Activated T-cell treated with anti-CD3 and anti-CD28 coated beads, Interleukin-2, amount 50 U/mL, for 48 hours (primary cell): ENCODE measurements at places on chromosomes 16 and 17.
A peak's percentile ranks its signal among the peaks of the same experiment; 100 is the strongest.

DNA sequence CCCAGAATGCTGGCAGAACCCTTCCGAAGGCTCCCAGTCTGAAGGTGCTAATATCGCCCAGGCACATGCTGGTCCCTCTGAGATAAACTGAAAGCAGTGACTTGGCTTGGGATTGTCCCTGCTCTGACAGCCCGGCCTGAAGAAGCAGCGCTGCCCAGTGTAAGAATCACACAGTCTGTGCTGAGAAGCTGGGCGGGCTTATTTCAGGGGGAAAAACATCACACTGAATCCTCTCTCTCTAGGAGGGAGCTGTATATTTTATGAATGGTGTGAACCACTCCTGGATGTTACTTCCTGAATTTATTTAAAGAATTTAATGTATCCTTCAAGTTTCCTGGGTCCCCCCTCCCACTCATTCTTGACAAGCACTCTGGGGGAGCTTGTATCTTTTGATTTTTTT is 36.3 kb downstream of the GAS7 start:
- DNase-seq, result no peak

DNA sequence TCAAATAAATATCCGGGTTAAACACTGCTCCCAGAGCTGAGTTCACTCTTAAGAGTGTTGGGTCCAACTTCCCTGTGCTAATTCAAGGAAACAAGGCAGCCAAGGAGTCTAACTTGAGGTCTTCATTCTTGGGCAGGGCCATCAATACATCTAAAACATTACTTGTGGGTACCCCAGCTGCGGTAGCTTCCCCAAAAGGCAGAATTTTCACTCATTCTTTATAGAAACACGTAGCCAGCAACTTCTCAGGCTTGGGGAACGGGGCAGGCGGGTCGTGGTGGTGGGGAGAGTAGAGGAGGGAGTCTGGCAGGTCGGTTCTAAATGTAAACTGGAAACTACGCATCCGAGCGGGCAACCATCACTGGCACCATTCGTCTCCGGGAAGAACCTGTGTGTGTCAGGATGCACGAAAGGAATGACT is 666 bp upstream of the METTL9 start:
- DNase-seq, result no peak

DNA sequence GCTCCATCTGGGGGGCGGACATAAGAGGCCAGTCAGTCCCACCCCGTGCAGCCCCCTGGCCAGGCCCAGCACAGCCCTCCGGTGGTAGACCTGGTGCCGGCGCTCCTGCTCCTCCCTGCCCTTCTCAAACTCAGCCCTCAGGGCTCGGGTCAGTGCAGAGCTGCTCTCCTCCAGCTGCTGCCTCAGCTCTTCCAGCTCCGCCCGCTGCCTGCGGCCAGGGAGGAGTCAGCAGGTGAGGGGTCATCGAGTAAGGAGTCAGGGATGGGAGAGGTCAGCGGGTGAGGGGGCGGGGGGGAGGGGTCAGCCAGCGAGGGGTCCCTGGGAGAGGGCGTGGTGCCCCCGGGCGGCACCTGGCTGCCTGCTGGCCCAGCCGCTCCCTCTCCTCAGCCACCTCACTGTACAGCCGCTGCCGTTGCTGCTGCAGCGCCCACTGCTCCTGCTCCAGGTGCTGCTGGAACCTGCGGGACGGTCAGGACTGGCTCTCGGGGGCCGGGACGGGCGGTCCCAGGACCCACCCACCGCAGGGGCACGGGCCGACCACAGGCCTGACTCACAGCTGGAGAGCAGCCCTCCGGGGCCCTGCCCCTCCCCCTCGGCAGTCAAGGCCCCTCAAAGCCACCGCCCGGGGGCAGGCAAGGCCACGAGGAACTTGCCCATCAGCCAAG is 26.5 kb upstream of the AATK start:
- DNase-seq, result no peak

DNA sequence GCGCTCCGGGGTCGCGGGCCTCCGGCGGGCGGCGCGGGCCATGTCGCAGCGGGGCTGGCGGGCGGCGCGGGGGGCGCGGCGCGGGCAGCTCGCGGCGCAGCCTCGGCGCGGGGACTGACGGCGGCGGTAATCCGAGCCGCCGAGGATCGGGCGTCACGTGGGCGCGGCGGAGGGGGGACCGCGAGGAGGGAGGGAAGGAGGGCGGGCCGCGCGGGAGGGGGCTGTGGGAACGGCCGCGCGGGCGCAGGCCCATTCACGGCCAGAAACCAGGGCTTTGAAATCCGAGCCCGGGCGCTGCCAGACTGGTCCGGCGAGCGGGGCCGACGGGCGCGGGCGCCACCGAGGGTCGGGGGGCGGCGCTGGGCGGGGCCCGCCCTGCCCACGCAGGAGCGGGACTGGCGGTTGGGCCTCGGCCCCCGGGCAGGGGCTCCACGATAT is at the start of gene MTSS2:
Gene MTSS2, minus strand, starts transcription at position 116 of the 438 bp plus-strand sequence. CDS start 262 bp downstream, outside the sequence.
- DNase-seq, result peak; percentile 41

GRCh38 chr16:46519063-46519462 is 102.1 kb downstream of the SHCBP1 start:
- DNase-seq, result no peak

DNA sequence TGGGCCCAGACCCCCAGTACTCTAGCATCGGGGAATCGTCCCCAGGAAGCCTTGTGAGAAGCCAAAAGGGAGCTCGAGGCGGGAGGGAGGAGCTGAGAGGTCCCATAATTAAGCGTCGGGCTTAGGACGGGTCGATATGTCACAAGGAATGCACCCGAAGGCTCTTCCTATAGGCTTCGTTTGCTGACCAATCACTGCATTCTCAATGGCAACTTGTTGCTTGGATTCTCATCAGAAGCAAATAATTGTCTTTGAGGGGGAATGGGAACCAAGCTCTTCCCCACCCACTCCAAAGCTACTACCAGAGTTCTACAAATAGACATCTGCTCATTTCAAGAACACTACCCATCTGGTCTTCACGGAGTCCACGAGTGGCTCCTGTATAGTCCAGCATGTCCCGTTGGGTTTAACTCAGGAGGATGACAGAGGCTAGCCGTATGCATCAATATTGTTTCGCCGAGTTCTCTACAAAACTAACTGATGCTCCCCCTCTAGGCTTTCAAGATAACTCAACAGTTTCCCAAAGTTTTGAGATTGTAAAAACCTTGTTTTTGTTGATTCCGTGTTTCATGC is 628 bp upstream of the BLMH start:
- DNase-seq, result no peak

DNA sequence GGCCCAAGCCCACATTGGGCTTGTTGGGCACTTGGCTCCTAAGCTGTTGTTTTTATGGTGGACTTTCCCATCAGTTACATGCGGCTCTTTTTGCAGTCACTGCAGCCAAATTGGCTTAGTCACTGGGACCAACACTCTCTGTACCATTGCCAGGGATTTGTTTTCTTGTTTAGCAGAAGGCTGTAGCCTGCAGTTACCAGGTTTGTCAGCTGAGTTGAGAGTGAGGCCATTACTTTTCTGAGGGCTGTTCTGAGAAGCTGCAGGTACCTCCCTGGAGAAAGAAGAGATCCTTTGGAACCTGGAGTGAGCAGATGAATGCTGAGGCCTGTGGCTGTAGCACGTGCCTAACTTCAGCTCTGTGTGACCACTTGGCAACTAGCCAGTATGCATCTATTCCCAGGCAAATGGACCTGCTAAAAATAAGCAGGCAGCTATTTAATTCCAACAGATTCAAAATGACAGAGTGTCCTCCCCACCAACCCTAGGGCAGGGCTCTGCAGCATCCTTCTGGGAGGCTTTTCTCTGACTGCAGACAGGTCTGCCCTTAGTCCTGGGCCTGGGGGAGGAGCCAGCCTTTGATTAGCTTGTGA is 12.9 kb downstream of the AKAP1 start:
- no peak for DNase-seq

- no peak for DNase-seq
Measured at GRCh38 chr16:28282045-28282444, 10.3 kb upstream of the SBK1 start.

GRCh38 chr16:49491771-49492761 is 118.5 kb downstream of the C16orf78 start:
- peak; percentile 66 for DNase-seq

GRCh38 chr17:38789185-38789584 is 10.2 kb downstream of the PIP4K2B start:
- no peak for DNase-seq

GRCh38 chr16:85767531-85767930 is 16.6 kb upstream of the C16orf74 start:
- no peak for DNase-seq

GRCh38 chr16:86587487-86587886 is 9.1 kb downstream of the FOXL1 start:
- DNase-seq, result no peak

DNA sequence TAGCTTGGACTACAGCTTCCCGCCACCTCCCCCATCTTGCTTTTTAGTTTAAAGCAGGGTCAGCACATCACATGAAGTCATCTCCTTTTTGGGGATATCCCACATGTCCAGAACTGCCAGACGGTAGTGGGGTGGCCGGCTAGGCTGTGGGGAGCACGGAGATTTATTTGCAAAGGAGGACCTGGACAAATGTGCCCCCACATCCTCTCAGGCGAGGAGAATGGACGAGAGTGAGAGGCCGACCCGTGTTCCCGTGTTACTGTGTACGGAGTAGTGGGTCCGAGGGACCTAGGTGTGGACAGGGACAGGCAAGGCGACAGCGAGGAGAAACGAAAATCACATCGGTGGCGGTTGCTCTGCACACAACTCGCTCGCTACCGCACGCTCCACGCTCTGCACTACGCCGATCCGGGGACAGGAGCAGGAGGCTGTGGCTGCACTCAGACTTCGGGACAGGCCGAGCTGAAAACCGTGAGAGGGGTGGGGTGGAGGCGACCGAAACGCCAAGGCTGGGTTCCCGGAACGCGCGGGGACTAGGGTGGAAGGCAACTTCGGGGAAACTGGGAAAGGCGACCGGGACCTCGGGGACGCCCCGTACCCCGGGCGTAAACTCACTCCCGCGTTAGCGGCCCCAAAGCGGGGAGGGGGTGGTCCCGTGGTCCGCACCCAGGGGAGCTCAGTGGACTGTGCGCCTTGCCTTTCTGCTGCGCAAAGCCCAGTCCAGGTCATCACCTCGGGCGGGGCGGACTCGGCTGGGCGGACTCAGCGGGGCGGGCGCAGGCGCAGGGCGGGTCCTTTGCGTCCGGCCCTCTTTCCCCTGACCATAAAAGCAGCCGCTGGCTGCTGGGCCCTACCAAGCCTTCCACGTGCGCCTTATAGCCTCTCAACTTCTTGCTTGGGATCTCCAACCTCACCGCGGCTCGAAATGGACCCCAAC is at the start of gene MT1A:
Gene MT1A, plus strand, starts transcription at position 853 of the 937 bp plus-strand sequence. Its CDS starts 73 bp downstream, at position 926.
- peak; percentile 45 for DNase-seq

- DNase-seq, result no peak
Measured at GRCh38 chr17:80129006-80129565, 17.8 kb downstream of the EIF4A3 start.

DNA sequence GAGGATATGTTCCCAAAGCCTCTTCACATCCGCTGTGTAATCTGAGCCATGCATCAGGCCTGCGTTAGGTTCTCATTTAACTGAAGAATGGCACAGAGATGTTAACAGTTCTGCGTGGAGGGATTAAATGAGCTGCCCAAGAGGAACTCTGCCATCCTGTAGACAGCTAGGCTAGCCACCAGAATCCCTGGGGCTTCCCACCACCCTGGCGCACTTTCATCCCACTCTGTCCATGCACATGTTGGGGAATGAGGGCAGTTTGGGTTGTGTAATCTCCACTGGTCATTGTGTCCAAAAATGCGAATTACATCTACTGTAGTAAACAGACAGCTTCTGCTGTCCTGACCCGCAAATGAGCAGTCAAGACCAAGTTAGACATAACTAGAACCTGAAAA is 1.0 kb upstream of the GLG1 start:
- no peak for DNase-seq

DNA sequence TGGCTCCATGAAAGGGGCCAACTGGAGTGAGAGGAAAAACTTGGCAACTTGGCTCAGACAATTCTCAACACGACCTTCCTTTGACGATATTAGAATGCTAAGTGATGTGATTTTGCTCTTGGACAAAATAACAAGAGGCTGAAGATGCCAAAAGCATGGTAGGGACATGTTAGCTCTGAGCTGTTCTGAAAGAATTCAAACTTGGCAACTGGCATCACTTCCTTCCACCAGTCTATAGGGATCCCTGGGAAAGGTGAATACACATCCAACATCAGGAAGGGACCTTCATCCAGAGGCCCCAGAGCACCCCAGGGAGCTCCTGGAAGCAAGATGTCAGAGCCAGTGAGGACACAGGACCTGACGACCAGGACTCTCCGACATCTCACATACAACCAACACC is 4.3 kb downstream of the KRT37 start:
- no peak for DNase-seq

GRCh38 chr16:3099395-3099731 is 269 bp upstream of the ZSCAN10 start:
- DNase-seq, result no peak

GRCh38 chr17:75779987-75780889 is 4.4 kb upstream of the UNK start:
- DNase-seq, result no peak

GRCh38 chr17:16480995-16481394 is 11.0 kb downstream of the LRRC75A start:
- no peak for DNase-seq

GRCh38 chr16:21613361-21613760 is 14.0 kb downstream of the METTL9 start:
- DNase-seq, result no peak

DNA sequence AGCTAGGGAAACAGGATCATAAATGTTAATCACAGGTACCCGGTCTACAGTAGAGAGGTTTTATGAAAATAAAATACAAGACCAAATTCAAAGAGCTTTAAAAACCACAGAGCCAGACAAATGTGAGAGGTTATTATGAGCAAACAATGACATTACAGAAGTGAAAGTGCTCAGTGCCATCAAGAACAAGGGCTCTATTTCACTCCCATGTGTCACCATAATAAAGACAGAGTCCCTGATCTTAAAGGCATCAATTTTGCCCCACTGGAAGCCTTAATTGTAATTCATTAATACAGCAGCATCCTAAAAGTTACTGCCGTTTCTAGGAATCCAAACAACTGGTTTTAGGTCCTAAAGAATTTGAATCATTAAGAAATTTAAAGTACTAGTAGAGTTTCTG is 43.7 kb upstream of the CDRT4 start:
- no peak for DNase-seq

DNA sequence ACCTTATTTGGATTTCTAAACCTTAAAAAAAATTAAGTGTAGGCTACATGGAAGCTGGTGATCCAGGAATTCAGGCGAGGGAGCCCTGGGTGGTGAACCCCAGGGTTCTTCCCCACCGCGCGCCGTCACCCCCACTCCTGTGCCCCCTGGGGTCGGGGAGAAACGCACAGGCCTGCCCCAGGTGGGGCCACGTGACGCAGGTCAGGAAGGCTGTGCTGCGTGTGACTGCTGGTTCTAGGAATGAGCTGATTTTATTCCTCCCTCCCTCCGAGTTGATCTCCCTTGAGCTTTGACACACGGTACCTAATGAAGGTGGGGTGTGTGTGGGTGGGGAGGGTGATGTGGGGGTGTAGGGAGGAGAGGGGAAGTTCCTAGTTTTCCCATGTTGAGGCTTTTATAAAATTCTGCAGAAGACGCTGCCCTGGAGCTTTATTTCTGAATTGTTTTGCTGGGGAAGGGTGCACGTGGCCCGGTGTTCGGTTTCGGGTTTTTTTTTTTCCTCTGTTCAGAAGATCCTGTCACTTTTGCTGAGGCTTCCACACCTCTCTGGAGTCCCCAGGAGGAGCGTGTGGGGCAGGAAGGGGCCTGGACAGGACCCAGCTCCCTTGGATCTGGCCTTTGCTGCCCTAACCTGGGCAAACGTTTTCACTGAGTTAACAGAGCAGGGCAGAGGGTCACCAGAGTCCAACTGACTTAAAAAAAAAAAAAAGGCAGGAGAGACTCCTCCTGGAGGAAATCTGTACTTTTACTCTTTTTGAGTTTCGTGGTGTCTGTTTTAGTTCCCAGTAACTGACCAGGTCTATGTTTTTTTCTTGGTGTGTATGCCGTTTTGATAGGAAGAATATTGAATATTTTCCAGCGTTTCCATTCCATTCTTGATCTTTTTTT is 55.8 kb upstream of the GSE1 start:
- DNase-seq, result no peak

- DNase-seq, result no peak
Measured at GRCh38 chr16:654034-654433, 4.9 kb downstream of the WDR90 start.
